ENCODE measurements at places on chromosomes 16 and 17.

- peaks cover 8% of the 10 kb centered on the region for H3K4me1 ChIP-seq
- peak overlapping the region; percentile 31 for H3K27ac ChIP-seq
- H3K36me3 ChIP-seq, result peaks cover 37% of the 10 kb centered on the region
- no peaks in the 10 kb centered on the region for H3K27me3 ChIP-seq
- no peak overlapping the region for H3K4me3 ChIP-seq
Measured at GRCh38 chr17:37051833-37052232, 103.1 kb downstream of the AATF start.

DNA sequence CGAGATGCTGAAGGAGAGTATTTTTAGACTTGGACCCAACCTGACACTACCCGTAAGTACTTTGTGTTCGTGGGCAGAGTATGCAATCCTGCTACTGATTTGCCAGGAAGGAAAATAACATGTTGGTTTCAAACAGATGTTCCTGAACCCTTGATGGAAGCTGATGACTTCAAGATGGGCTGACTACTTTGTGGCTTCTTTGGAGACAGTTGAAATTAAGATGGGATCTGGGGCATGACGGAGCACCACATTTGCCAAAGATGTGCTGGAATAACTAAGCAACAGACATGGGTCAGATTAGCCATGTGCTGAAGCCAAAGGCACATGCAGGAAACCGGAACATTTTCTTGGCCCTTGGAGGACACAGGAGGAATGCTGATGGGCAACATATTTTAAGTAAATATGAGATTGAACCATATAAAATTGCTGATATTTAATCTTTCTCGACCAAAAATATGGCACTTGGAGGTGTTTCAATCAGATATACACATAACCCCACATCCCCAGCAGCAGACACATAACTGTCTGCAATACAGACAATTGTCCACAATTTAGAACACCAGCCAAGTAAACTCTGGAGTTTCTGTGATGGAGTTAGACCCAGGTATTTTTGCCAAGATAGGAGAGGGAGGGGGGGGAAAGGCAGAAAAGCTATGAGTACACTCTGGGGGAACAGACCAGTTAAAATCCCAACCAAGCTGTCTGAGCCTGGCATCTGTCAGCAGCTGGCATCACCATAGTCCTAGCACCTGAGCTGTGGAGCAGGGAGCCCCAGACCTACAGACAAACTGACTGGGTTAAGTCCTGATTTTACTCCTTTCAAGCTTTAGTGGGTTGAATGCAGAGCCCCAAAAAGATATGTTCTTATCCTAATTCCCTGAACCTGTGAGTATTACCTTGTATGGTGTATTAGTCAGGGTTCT is 329.4 kb upstream of the CDH5 start:
- H3K4me1 ChIP-seq, result no peaks in the 10 kb centered on the region
- no peak overlapping the region for H3K4me3 ChIP-seq
- H3K27ac ChIP-seq, result no peak overlapping the region
- DNase-seq, result no peak
- H3K36me3 ChIP-seq, result no peaks in the 10 kb centered on the region
- H3K27me3 ChIP-seq, result no peaks in the 10 kb centered on the region

DNA sequence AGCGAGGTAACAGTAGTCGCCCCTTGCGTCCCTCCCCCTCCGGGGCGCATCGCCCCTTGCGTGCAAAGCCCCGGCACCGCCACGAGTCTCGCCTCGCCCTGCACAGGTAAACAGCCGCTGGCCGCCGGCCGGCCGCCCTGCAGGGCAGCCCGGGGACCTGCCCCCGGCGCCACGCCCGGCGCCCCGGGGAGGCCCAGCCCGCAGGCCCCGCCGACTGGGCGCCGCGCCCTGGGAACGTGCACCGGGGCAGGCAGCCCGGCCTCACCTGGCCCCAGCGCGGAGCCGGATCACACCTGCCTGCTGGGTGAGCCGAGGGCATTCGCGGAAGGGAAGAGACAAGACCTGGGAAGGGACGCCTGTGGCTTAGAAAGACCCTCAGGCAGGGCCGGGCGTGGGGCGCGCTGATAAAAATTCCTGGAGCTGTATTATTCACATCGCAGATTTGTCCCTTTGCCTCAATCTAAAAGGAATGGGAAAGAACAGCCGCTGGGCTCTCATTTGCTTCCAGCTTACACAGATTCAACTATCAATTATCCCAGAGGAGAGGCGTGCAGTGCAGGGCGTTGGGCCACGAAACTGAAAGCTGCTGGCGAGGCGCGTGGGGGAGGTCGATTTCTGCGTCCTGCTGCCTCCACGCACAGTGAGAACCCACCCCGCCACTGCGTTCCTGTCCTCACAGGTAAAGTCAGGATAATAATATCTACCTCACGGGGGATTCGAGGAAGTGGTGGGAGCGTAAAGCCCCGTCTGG is 451.9 kb downstream of the SLC39A11 start:
- no peak overlapping the region for H3K27ac ChIP-seq
- H3K4me1 ChIP-seq, result no peaks in the 10 kb centered on the region
- no peak overlapping the region for H3K4me3 ChIP-seq
- no peaks in the 10 kb centered on the region for H3K36me3 ChIP-seq
- H3K27me3 ChIP-seq, result peaks cover 6% of the 10 kb centered on the region

GRCh38 chr16:10325783-10326543 is 59.9 kb upstream of the ATF7IP2 start:
- no peak for DNase-seq
- H3K4me3 ChIP-seq, result no peak overlapping the region
- no peaks in the 10 kb centered on the region for H3K27me3 ChIP-seq
- no peak overlapping the region for H3K27ac ChIP-seq
- peaks cover 4% of the 10 kb centered on the region for H3K36me3 ChIP-seq

GRCh38 chr16:75506107-75506506 is 10.9 kb upstream of the CHST6 start:
- no peak overlapping the region for H3K4me3 ChIP-seq
- H3K4me1 ChIP-seq, result peaks cover 2% of the 10 kb centered on the region
- no peak overlapping the region for H3K27ac ChIP-seq
- no peaks in the 10 kb centered on the region for H3K36me3 ChIP-seq
- no peak for DNase-seq

- no peak overlapping the region for H3K4me3 ChIP-seq
- H3K36me3 ChIP-seq, result no peaks in the 10 kb centered on the region
- H3K4me1 ChIP-seq, result no peaks in the 10 kb centered on the region
Measured at GRCh38 chr16:65579050-65579449, 457.2 kb upstream of the CDH11 start.

- DNase-seq, result no peak
- no peaks in the 10 kb centered on the region for H3K27me3 ChIP-seq
- peaks cover 10% of the 10 kb centered on the region for H3K4me1 ChIP-seq
- peak overlapping the region; percentile 46 for H3K27ac ChIP-seq
Measured at GRCh38 chr17:75738218-75738802, 17.1 kb downstream of the ITGB4 start.

DNA sequence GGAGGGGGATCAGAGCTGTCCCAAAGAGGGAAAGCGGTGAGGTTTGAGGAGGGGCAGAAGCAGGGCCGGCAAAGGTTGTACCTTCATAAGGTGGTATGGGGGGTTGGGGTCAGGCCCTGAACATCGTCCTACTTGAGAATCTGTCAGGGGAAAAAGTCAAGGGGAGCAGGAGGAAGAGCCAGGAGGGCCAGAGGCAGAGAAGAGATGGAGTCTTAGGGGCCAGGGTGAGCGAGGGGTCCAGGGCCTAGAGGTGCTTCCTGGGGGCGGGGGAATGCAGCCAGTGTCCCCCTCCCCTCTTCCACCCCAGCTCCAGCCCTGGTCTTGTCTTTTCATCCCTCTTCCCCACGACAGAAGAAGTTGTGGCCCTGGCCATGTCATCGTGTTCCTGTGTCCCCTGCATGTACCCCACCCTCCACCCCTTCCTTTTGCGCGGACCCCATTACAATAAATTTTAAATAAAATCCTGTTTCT is 1.3 kb upstream of the PRRT2 start:
- H3K36me3 ChIP-seq, result peaks cover 64% of the 10 kb centered on the region
- H3K4me1 ChIP-seq, result peaks cover 55% of the 10 kb centered on the region
- peak overlapping the region; percentile 91 for H3K27ac ChIP-seq
- no peaks in the 10 kb centered on the region for H3K27me3 ChIP-seq
- no peak for DNase-seq
- peak overlapping the region; percentile 83 for H3K4me3 ChIP-seq

DNA sequence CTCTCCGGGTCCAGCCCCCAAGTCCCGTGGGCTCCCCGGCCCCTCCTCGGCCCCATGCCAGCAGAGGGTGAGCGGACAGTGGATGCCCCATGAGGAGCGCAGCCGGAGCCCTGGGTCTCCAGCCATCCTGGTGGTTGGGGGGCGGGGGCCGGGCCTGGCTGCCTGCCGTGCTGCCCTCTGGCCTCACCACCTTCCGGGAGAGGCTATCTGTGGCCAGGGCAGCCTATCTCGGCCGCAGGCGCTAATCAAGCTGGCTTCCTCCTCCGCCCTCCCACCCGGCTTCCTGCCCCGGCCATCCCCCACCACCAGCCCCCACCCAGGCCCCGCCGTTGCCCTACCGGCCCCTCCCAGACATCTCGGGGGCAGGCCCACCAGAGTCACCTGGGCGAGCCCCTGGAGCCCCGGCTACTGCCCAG is 46.8 kb downstream of the ZFPM1 start:
- peaks cover 14% of the 10 kb centered on the region for H3K4me1 ChIP-seq
- H3K27ac ChIP-seq, result peak overlapping the region; percentile 79
- no peak for DNase-seq
- peaks cover 28% of the 10 kb centered on the region for H3K36me3 ChIP-seq

DNA sequence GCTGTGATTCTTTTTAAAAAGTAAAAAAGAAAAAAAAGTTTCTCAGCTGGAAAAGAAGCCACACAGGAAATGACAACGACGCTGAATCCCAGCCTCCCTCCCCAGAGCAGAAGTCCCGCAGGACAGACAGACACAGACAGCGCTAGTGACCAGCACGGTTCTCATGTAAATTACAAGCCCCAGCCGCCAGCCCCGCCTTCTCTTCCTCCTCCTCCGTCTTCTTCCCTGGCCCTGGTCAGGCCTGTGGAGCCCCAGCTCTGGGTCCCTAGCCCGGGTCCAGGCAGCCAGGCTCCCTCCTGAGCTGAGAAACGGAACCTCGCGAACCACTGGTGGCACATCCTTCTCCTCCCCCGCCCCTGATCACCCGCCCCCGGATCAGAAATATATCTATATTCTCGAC is 7.0 kb upstream of the IL17C start:
- no peak overlapping the region for H3K4me3 ChIP-seq
- no peaks in the 10 kb centered on the region for H3K27me3 ChIP-seq
- peaks cover 10% of the 10 kb centered on the region for H3K4me1 ChIP-seq
- DNase-seq, result no peak
- peaks cover 80% of the 10 kb centered on the region for H3K36me3 ChIP-seq

GRCh38 chr16:82580298-82580890 is 46.4 kb upstream of the CDH13 start:
- H3K27ac ChIP-seq, result no peak overlapping the region
- H3K27me3 ChIP-seq, result peaks cover 51% of the 10 kb centered on the region
- peak; percentile 16 for DNase-seq
- no peak overlapping the region for H3K4me3 ChIP-seq
- no peaks in the 10 kb centered on the region for H3K36me3 ChIP-seq

DNA sequence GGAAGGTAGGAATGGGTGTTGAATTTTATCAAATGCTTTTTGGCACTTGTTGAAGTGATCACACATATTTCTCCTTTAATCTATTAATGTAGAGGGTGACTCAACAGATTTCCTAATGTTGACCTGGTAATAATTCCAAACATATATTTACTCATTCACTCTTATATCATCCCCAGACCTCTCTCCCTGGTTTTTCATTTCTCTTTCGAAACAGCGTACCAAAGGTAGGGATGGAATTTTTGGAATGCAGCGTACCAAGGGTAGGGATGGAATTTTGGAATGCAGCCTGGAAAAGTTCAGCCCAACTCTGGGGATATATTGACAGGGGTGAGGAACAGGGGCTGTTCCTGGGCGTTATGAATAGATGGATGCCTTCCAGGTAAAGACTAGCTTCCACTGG is 7.3 kb downstream of the KIF18B start:
- no peaks in the 10 kb centered on the region for H3K27me3 ChIP-seq
- no peak overlapping the region for H3K27ac ChIP-seq
- peaks cover 4% of the 10 kb centered on the region for H3K4me1 ChIP-seq
- DNase-seq, result no peak

DNA sequence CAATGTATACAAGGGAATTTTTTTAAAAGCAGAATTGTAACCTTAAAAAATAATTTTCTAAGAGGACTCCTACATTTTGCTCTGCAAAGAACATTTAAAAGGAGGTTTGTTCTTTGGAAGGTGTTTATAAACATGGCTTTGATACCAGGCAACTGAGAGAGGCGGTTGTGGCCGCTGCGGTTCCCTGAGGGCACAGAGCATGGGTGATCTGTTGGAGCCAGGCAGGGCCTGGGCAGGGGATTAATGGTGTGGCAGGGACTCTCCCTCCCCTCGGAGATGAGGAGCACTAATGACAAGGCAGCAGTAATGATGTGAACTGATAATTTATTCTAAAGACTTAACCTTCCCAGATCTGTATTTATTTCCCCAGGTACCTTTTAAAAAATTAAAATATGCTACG is 65.4 kb downstream of the WWP2 start:
- H3K36me3 ChIP-seq, result peaks cover 10% of the 10 kb centered on the region
- H3K27ac ChIP-seq, result peak overlapping the region; percentile 22
- no peaks in the 10 kb centered on the region for H3K4me1 ChIP-seq
- no peak for DNase-seq

- no peaks in the 10 kb centered on the region for H3K4me1 ChIP-seq
- H3K27me3 ChIP-seq, result peaks cover 37% of the 10 kb centered on the region
- no peaks in the 10 kb centered on the region for H3K36me3 ChIP-seq
- no peak overlapping the region for H3K4me3 ChIP-seq
- H3K27ac ChIP-seq, result no peak overlapping the region
Measured at GRCh38 chr16:71201054-71201453, 29.5 kb downstream of the HYDIN start.

- peaks cover 40% of the 10 kb centered on the region for H3K36me3 ChIP-seq
- H3K27ac ChIP-seq, result peak overlapping the region; percentile 92
- H3K4me3 ChIP-seq, result peak overlapping the region; percentile 83
Measured at GRCh38 chr16:66750279-66751052, 943 bp downstream of the DYNC1LI2 start.

DNA sequence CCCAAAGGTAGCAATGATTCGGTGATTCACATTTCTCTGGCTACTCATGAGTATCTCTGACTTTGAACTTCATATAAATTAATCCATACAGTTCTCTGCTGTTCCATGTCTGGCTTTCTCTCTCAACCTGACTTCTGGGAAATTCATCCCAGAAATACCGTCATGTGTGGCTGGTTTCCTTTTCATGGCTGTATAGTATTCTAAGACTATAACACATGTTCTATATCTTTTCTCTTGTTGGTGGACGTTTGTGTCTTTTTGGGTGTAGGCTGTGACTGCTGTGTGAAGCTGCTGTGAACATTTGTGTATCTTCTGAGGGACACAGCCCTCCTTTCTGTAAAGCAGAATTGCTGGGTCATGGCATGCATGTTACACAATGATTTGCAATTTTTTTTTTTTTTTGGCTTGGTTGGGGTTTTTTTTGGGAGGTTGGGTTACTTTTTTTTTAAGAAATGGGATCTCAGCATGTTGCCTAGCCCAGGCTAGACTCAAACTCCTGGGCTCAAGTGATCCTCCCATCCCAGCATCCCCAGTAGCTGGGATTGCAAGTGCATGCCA is 6.3 kb downstream of the TTYH2 start:
- no peak for DNase-seq
- H3K36me3 ChIP-seq, result peaks cover 4% of the 10 kb centered on the region
- H3K4me3 ChIP-seq, result no peak overlapping the region

Data from effector memory CD8-positive, alpha-beta T cell (primary cell).